Gastrocnemius medialis (tissue), 4 donors: ENCODE measurements at places on chromosomes 3 and 15. TPM values are rescaled to one million over a fixed set of nuclear protein-coding genes. Genes with fewer than 3 reads are reported as not detected.

DNA sequence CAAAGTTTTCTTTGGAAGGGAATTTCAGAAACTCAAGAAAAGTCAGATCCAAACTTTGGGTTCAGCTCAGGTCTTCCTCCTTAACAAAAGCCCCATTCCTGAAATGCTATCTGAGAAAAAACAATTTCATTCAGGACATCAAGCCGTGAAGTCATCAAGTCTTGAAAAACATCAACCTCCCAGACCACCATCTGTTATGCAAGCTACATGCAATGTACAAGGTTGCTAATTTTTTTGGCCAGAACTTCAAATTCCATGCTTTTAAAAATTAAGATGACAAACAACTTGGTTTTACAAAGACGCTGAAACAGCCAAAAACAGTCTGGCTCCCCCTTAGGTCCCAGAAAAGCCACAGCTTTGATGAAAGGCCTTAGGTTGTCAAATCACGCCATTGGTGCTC is 53.9 kb upstream of the WNT5A start:
- no peak overlapping the region for H3K27ac ChIP-seq
- no peak overlapping the region for H3K4me3 ChIP-seq
- H3K27me3 ChIP-seq: no peaks in the 10 kb centered on the region
- no peaks in the 10 kb centered on the region for H3K36me3 ChIP-seq
- no peaks in the 10 kb centered on the region for H3K4me1 ChIP-seq
- DNase-seq: no peak

- no peaks in the 10 kb centered on the region for H3K4me1 ChIP-seq
- H3K4me3 ChIP-seq: no peak overlapping the region
- DNase-seq: no peak
- H3K27ac ChIP-seq: no peak overlapping the region
- no peaks in the 10 kb centered on the region for H3K27me3 ChIP-seq
Observed at GRCh38 chr3:123818921-123819429, 65.2 kb downstream of the MYLK start.

DNA sequence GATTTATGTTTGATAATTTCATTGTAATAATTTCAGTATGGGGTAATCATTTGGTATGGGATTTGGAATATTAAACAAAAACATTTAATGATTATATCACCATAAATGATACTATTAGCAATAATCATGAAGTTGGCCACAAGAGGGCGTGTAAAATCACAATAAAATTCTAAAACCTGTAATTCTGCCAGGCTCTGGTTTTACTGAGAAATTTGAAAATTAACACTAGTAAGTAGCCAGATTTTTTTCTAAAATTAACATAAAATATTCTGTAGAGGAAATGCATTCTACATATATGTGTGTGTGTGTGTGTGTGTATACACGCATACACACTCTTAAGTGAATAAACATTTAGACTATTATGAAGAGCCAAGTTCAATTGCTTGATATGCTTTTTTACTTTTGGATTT is 40.5 kb downstream of the FEZF2 start:
- no peak overlapping the region for H3K27ac ChIP-seq
- no peaks in the 10 kb centered on the region for H3K4me1 ChIP-seq
- H3K27me3 ChIP-seq: no peaks in the 10 kb centered on the region

POLQ gene
- total RNA-seq: 0.07 TPM

CATSPER2 gene
- total RNA-seq: 1.2 TPM

AHSG gene
- total RNA-seq: not detected

- peak overlapping the region; percentile 49 for H3K4me3 ChIP-seq
- no peaks in the 10 kb centered on the region for H3K36me3 ChIP-seq
- no peak overlapping the region for H3K27ac ChIP-seq
Observed at GRCh38 chr3:26623419-26624208, 1.0 kb downstream of the LRRC3B start.

SCAP gene
- total RNA-seq: 48.1 TPM

GRCh38 chr3:128011140-128011539 is 41.1 kb upstream of the SEC61A1 start:
- H3K27ac ChIP-seq: no peak overlapping the region
- H3K4me3 ChIP-seq: no peak overlapping the region
- H3K36me3 ChIP-seq: no peaks in the 10 kb centered on the region
- DNase-seq: no peak

DNA sequence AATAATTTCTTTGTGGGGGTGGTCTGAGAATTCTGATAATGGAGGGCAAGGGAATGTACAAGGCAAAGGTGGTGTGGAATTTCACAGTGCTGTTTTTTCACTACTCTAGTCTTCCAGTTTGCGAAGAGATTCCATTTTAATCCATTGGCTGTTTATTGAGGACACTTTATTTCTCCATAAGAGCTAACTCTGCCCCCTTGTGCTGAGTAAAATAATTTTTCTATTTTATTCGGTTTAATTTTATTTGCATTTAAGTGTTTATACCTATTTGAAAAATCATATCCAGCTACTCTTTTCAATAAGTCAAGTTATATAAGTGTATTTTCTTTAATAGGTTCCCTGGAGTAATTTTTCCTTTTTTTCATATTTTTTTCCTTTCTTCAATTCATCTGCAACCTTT is 840.1 kb downstream of the TUSC7 start:
- no peak overlapping the region for H3K27ac ChIP-seq
- no peaks in the 10 kb centered on the region for H3K36me3 ChIP-seq
- no peak for DNase-seq
- no peak overlapping the region for H3K4me3 ChIP-seq
- no peaks in the 10 kb centered on the region for H3K4me1 ChIP-seq

- DNase-seq: no peak
- peaks cover 7% of the 10 kb centered on the region for H3K4me1 ChIP-seq
- no peaks in the 10 kb centered on the region for H3K27me3 ChIP-seq
Observed at GRCh38 chr3:168100777-168101492, 5.2 kb upstream of the GOLIM4 start.

DNA sequence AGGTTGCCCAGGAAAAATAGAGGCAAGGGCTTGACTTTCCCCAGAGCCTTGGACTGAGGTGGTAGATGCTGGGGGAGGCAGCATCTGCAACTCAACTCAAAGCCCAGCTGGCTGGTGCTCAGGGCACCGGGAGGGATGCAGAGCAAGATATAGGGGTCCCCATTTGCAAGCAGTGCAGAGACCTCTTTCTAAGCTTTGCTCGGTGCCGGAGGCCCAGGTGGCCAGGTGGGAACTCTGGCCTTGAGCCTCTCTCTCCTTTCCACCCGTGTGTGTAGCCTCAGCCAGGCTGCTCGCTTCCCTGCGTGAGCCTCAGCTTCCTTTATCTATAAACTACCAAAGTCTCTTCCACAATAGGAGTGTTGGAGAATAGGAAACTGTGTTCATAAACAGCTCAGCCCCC is 36.5 kb downstream of the SLC6A6 start:
- peaks cover 59% of the 10 kb centered on the region for H3K4me1 ChIP-seq
- H3K27ac ChIP-seq: peak overlapping the region; percentile 32
- H3K4me3 ChIP-seq: no peak overlapping the region
- H3K36me3 ChIP-seq: no peaks in the 10 kb centered on the region
- DNase-seq: no peak

DNA sequence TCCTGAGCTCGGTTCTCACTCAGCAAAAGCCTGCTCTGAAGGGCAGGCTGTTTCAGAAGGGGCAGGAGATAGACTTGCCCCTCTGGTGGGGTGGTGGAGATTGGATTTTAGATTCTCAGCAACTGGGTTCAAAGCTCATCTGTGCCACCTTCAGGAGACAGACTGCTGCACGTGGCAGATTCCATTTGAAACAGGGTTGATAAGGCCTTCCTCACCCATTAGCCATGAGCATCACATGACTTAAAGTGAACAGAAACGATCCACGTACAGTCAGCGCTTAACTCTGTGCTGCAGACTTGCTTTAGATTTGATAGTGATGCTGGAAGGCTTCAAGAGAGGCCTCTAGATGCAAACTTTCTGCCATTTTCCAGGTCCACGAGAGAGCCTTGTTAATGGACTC is 35.0 kb upstream of the MGLL start:
- no peaks in the 10 kb centered on the region for H3K36me3 ChIP-seq
- no peak for DNase-seq
- H3K27ac ChIP-seq: no peak overlapping the region
- H3K4me1 ChIP-seq: no peaks in the 10 kb centered on the region
- H3K27me3 ChIP-seq: no peaks in the 10 kb centered on the region

PSMD6 gene
- 161 TPM for total RNA-seq
